ENCODE measurements at places on chromosomes 1 and 21.

GRCh38 chr1:41795205-41795762 lies 123.4 kb downstream of the HIVEP3 start:
- DNase-seq = peak; percentile 13

DNA sequence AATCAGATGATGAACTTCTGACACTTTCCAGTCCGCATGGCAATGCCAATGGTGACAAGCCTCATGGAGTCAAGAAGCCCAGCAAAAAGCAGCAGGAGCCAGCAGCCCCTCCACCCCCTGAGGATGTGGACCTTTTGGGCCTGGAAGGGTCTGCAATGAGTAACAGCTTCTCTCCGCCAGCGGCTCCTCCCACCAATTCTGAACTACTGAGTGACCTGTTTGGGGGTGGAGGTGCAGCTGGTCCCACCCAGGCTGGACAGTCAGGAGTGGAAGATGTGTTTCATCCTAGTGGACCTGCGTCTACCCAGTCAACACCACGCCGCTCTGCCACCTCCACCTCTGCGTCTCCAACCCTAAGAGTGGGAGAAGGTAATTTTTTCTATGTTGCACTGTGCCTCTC lies 28.0 kb upstream of the LEPR start:
- no peak for DNase-seq

- no peak for DNase-seq
These were observed 75.7 kb upstream of the ADGRL4 start for GRCh38 chr1:79082233-79082632.

DNA sequence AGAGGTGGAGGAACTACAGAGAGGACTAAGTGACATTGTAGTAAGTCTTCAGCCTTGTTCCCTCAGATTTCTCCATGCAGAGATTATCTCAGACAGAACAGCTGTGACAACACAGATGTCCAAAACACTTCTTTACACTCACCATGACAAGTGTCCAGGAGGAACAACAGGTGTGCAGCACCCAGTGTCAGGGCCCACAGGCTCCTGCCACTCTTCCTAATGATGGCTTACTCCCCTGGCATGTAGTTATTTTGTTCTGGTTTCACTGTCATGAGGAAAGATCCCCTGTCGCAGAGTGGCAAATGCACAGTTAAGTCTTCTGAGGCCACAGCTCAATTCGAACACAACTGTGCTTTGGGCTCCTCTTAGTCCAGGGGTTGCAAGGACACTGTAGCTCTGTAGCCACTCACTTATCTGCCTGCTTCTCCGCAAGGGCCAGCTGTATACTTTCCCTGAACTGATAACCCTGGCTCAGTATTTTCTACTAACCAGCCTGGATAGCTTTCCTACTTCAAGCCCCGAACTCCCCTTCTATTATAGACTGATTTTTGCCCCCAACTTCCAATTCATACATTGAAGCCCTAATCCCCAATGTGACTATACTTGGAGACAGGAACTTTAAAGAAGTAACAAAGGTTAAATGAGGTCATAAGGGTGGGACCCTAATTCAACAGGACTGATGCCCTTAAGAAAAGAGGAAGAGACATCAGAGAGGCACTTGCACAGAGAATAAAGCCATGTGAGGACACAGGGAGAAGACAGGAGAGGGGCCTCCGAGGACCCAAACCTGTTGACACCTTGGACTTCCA lies 11.1 kb downstream of the PDZK1 start:
- DNase-seq = no peak
